ENCODE measurements at places on chromosomes 5 and 9.

DNA sequence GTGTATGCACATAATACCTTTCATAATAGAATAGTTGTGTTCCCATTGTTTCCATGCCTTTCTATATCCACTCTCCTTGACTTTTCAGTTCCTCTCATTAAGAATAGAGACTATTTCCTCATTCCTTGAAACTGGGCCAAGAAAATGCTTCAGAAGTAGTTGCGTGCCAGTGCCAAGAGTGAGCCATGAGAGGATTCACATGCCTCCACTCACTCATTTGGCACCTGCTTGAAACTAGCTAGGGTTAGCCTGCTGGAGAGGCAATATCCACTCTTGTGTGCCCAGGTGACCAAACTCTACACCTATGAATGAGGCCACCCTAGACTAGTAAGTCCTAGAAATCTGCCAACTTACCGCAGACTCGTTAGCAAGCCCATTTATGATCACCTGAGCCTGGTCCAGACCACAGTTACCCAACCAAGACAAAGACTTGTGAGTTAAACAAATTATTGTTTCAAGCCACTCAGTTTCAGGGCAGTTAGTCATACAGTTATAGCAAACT, 276.3 kb downstream of the EPB41L4A start:
- DNase-seq: no peak

- DNase-seq: no peak
Measured at GRCh38 chr5:135158982-135159381, 125.0 kb upstream of the PITX1 start.

DNA sequence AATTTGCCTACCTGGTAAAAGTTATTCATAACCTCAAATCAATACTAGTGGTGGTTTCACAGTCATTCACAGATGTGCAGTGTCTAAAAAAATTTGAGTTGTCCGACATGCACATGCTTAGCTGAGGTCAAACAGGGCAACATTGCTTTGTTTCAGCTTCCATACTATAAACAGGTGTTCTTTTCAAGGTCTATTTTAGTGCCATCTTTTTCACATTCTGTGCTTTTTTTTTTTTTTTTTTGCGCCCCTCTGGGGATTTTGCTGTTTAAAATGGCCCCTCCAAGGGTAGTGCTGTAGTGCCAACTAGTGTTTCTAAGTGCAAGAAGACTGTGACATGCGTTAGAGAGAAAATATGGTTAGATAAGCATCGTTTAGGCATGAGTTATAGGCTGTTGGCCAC, 14.5 kb downstream of the PHAX start:
- DNase-seq: no peak

GRCh38 chr5:179195561-179196404, 135.6 kb downstream of the ZNF354C start:
- DNase-seq: no peak

DNA sequence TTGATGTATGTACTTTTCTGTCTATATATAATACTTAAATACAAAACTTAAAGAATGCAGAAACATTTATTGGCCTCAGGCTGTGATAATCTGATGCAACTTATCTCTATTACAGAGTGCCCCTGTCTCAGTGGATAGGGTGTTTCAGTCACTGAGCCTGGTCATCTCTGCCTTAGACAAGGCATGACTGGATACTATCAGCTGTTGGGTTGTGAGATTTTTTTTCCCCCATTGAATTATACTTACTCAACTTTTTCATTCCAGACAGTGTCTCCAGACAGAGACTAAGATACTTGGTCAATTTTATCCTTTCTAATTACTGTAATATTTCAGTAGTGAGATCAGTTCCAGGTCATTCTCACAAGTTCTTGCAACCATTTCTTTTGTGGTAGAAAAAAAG, 26.7 kb downstream of the XRCC4 start:
- no peak for DNase-seq

GRCh38 chr9:125359011-125359410, 97.4 kb downstream of the GAPVD1 start:
- no peak for DNase-seq

- no peak for DNase-seq
Measured at GRCh38 chr9:107161338-107161737, 121.7 kb upstream of the RAD23B start.

DNA sequence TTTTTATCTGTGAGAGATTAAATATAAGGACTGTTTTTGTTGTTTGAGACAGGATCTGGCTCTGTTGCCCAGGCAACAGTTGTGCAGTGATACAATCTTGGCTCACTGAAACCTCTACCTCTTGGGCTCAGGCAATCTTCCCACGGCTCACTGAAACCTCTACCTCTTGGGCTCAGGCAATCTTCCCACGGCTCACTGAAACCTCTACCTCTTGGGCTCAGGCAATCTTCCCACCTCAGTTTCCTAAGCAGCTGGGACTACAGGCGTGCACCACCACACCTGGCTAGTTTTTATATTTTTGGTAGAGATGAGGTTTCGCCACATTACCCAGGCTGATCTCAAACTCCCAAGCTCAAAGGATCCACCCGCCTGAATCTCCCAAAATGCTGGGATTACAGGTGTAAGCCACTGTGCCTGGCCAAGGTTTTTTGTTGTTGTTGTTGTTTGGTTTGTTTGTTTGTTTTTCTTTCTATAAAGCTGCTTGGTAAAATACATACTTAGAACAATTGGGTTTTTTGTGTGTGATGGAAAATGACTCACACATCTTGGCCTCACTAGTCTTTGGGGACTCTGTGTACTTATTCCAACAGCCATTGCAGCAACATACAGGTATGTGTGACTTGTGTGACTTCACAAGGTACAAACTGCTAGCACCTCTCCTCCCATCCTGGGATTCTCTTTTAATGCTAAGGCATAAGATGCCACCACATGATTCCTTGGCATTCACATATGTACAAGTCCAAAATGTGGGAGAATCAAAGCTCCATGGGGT, 36.5 kb upstream of the RASA1 start:
- DNase-seq: no peak

GRCh38 chr9:106728860-106729259, 134.1 kb upstream of the ZNF462 start:
- DNase-seq: no peak

DNA sequence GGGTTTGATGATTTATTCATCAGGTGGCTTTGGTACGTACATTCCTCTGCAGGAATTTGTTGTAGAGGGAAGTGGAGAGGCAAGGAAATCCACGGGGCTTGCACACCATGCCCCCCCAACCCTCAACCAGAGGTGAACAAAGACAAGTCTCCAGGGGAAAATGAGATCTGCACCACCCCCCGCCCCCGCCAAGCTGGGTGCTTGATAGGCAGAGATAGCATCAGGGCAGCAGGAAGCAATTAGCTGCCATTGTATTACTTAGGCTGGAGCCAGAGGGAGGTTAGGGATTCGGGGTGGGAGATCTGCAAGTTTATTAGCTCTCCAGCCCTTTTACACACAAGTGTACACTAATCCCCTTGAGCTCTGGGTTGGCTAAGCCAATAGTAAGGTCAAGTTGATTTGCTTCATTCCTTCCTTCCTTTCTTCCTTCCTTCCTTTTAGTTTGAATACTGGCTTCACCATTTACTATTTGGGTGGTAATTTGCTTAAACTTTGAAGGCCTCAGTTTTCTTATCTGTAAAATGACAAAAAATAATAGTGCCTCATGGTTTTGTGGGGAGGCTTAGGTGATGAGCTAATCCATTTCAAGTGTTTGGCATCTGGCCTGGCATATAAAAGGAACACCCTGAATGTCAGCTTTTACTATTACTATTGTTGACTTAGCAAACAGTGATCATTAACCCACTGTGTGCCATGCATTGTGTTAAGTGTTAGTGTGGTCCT, 34.1 kb downstream of the SPRY4 start:
- DNase-seq: no peak

GRCh38 chr9:137350696-137351584, 48.9 kb upstream of the NRARP start:
- DNase-seq: no peak

GRCh38 chr5:169788168-169788567, 151.1 kb downstream of the DOCK2 start:
- no peak for DNase-seq

DNA sequence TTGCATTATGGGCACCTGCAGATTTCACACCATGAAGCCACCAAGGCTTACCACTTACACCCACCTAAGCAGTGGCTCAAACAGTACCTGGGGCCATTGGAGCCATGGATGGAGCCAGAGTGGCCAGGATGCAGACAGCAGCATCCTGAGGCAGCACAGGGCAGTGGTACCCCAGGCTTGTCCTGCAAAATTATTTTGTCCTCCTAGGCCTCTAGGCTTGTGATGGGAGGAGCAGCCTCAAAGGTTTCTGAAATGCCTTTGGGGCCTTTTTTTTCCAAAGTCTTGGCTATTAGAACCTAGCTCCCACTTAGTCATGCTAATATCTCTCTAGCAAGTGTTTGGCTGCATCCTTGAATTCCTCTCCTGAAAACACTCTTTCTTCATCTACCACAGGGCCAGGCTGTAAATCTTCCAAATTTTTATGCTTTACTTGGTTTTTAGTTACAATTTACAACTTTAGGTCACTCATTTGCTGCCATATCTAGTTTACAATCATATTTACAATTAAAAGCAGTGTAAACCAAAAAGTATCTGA, 15.7 kb downstream of the TMC1 start:
- DNase-seq: no peak

DNA sequence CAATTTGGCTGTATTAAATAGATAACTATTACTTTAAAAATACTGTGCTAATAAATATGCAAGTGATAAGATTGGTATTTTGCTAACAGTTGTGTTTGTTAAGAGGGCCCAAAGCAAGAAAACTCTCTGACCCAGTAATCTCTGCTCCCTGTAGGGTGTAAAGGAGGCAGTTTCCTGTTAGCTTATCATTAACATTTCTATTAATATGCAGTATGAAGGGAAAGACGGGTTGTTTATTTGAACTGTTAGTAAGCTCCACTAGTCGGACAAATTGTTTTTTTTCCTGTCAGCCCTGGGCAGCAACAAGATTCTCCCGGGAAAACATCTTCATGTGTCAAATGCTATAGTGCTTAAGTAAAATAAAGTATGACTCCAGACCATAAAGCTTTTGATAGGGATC, 35.6 kb downstream of the ERP44 start:
- no peak for DNase-seq

DNA sequence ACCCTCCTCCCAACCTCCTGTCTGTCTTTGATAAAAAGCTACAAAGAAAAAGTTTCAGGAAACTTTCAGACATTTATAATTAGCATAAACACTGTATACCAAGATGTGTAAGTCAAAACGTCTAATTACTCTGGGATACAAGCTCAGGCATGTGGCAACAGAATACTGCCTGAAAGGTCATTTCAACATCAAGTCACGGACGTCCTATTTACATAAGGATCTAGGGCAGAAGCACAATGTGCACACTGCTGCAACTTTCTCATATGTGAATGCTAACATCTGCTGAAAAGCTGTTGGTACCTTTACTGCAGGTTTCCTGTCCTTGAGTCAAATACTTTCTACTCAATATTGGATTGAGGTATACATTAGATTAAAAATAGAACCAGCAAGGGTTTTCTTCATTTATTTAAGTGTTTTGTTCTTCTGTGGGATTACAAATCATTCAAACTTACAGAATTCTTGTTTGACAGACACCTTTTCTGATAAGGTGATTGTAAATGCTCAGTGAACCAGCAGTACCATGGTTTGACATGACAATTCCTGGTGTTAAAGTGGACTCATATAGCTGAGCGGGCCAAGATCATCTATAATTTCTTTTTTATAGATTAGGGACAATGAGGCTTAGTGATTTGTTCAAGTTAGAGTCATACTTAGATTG, 36.8 kb downstream of the ELL2 start:
- no peak for DNase-seq

GRCh38 chr9:88041447-88041846, 67.1 kb upstream of the CDK20 start:
- no peak for DNase-seq

- peak; percentile 12 for DNase-seq
Measured at GRCh38 chr5:72848474-72849428, 32.3 kb downstream of the TNPO1 start.

DNA sequence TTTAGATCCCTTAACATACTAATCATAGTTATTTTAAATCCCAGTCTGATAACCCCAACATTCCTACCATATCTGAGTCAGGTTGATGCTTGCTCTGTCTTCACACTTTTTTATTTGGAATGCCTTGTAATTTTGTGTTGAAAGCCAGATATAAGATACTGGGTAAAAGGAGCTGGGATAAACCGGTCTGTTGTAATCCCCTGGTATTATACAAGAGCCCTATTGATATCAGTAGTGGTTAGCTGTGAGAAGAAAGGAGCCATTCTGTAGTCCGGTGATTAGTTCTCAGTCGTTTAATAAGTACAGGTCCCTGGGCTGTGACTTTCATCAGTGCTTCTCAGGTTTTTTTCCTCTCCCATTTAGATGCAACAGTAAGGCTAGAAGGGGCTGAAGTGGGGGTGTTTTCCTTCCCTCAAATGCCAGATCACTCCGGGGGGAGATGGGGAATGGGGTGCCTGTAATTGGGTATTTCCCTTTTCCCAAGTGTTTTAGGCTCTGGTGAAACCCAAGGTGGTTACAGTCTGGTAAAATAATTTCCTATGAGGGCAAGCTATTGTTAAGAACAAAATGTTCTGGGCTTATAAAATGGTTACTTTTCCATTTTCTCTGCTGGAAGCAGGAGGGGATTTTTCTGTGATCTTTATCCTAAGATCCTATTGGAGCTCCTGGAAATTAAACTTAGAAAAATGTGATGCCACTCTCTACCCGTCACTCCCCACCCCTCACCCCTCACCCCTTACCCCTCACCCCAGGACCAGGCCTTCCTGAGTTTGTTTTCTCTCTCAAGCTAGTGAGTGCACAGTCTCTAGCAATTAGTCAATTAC, 72.7 kb downstream of the KCNN2 start:
- DNase-seq: no peak

DNA sequence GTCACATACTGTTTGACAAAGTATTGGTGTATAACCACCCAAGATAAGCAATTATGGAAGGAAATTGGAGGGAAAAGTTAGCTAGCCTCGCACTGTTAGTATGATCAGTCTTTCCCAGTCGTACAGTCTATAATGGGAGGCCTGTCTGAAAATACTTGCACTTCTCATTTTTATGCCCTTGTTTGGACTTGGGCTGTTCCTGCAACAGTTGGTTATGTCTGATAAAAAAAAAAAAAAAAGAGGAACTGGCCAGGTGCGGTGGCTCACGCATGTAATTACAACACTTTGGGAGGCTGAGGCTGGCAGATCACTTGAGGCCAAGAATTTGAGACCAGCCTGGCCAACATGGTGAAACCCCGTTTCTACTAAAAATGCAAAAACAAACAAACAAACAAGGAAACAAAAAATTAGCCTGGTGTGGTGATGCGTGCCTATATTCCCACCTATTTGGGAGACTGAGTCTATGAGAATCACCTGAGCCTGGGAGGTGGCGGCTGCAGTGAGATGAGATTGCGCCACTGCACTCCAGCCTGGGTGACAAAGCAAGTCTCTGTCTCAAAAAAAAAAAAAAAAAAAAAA, 58.3 kb upstream of the ANKRD33B start:
- no peak for DNase-seq

DNA sequence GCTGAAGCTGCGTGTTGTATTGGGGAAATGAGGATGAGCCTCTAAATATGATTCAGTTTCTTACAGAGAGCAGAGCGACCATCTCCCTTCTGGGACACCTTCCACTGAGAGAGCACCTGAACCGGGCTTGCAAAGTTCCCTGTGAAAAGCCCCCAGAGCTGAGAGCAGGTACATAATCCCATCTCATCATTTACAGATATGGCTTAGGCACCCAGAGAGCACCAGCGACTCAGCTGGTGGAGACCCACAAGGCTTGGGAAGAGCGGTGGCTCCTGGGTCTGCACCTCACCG, 324.3 kb upstream of the IRX4 start:
- no peak for DNase-seq

GRCh38 chr5:146888351-146888978, 9.9 kb upstream of the PPP2R2B start:
- DNase-seq: no peak
